ENCODE measurements at places on chromosomes 1 and 21. TPM values are rescaled to one million over a fixed set of nuclear protein-coding genes. Genes with fewer than 3 reads are reported as not detected.
A peak's percentile ranks its signal among the peaks of the same experiment; 100 is the strongest.

The CD1E gene
- not detected for total RNA-seq

DNA sequence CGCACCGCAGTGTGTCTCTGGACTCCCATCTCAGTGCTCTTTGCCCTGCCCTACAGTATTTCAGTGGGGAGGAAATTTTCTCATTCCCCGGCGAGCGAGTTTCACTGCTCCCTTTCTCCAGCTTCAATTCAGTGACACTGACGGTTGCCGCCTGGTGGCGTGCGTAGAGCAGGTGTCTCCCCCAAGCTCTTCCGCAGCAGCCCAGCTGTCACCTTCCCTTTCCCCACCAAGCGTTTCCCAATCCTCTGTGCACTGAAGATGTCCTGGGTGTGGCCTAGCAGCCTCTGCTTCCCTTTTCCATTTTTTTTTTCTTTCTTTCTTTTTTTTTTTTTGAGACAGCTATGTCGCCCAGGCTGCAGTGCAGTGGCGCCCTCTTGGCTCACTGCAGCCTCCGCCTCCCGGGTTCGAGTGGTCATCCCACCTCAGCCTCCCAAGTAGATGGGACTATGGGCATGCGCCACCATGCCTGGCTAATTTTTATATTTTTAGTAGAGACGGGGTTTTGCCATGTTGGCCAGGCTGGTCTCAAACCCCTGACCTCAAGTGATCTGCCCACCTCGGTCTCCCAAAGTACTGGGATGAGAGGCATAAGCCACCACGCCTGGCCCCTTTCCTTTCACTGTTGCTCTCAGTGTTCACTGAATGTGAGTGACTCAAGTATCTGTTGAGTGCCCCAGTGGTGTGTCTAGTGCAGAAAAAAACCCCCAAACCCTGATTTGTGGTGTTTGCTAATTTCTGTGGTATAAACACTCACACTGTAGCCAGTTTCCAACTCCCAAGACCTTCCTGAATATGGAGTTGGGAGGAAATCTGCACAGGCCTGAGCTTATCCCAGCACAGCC is 30.1 kb downstream of the TNFRSF1B start:
- no peak overlapping the region for H3K4me3 ChIP-seq
- no peak overlapping the region for H3K27ac ChIP-seq
- H3K4me1 ChIP-seq, result peaks cover 5% of the 10 kb centered on the region
- no peaks in the 10 kb centered on the region for H3K27me3 ChIP-seq
- H3K36me3 ChIP-seq, result no peaks in the 10 kb centered on the region
- no peak for DNase-seq

The TNFRSF14 gene
- total RNA-seq, result 4.2 TPM

GRCh38 chr1:108732398-108732797 is 14.1 kb upstream of the STXBP3 start:
- no peaks in the 10 kb centered on the region for H3K4me1 ChIP-seq
- H3K4me3 ChIP-seq, result no peak overlapping the region
- H3K27me3 ChIP-seq, result no peaks in the 10 kb centered on the region
- DNase-seq, result no peak
- H3K36me3 ChIP-seq, result no peaks in the 10 kb centered on the region
- no peak overlapping the region for H3K27ac ChIP-seq

DNA sequence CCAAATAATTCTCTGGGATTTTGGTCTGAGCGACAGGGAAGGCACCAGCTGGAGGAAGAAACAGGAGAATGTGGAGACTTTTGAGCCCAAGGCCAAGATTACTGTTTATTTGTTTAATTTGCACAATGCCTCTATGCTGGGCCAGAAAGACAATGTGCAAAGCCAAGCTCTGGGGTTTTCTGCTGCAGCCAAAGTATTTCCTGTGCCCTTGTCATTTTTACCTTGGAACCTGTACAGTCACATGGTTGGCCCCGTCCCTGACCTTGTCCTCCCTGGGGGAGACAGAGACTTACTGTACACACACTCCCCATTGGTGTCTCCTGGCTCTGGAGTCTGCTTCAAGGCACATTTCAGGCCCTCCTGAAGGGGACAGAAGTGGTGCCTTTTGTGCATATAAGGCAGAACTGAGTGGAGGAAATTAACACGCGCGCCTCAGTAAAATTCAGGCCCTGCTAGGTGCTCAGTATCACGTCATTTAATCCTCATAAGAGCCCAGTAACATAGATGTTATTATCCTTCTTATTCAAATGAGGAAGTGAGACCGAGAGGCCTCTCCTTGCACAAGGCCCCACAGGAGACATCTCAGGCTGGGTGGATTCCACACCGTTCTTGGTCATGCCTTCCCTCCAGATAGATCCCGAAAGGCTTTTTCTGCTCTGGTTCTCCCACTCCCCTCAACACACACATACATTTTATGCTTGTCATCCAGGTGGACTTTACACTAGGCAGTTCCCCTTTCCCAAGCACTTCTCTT is 21.1 kb downstream of the C1orf115 start:
- no peak for DNase-seq
- H3K4me3 ChIP-seq, result no peak overlapping the region
- H3K4me1 ChIP-seq, result no peaks in the 10 kb centered on the region
- H3K27ac ChIP-seq, result no peak overlapping the region
- H3K36me3 ChIP-seq, result no peaks in the 10 kb centered on the region

DNA sequence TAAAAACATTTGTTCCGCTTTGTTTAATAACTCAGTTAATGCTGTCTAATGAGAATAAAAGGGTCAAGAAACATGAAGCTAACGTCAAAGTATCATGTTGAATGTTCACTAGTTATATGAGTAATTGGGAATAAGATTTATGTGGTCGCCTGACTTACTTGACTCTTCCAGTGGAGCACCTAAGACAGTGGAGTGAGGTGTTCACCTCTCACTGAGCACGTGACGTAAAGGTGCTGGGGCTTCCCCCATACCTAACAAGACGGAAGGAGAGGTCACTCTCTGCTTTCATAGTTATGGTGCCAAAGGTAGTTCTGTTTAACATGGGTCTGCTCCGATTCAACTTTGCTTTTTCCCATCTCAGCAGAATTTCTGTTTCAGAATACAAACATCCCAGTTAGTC is 686 bp downstream of the KMO start:
- H3K36me3 ChIP-seq, result no peaks in the 10 kb centered on the region
- no peak for DNase-seq
- no peaks in the 10 kb centered on the region for H3K27me3 ChIP-seq
- peaks cover 21% of the 10 kb centered on the region for H3K4me1 ChIP-seq

GRCh38 chr1:204645251-204645650 is 40.3 kb downstream of the LRRN2 start:
- peaks cover 32% of the 10 kb centered on the region for H3K27me3 ChIP-seq
- H3K4me3 ChIP-seq, result no peak overlapping the region
- H3K36me3 ChIP-seq, result no peaks in the 10 kb centered on the region
- H3K4me1 ChIP-seq, result peaks cover 8% of the 10 kb centered on the region

DNA sequence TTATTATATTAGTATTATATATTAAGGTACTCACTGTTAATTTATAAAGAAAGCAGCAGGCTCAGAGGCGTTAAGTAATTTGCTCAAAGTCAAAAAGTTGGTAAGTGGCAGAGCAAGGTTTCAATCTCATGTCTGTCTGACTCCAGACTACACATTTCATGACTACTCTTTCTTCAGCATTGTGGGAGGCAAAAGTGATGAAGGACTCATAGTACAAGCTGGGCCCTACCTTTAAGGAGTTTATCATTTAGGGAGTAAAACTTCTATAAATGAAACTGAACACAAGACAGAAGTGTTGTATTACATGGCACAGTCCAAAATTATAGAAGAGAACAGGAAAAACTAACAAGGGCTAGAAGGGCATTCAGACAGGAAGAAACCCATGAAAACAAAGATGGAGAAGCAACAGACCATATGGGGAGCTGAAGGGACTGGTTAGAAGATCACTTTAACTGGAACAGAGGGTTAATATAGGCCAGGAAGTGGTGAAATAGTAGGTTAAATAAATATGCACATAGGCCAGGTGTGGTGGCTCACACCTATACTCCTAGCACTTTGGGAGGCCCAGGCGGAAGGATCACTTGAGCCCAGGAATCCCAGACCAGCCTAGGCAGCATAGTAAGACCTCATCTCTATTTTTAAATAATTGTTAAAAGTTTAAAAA is 11.5 kb downstream of the SORT1 start:
- peaks cover 8% of the 10 kb centered on the region for H3K36me3 ChIP-seq
- DNase-seq, result no peak
- peak overlapping the region; percentile 80 for H3K27ac ChIP-seq

The RCAN3 gene
- total RNA-seq, result 6.1 TPM

DNA sequence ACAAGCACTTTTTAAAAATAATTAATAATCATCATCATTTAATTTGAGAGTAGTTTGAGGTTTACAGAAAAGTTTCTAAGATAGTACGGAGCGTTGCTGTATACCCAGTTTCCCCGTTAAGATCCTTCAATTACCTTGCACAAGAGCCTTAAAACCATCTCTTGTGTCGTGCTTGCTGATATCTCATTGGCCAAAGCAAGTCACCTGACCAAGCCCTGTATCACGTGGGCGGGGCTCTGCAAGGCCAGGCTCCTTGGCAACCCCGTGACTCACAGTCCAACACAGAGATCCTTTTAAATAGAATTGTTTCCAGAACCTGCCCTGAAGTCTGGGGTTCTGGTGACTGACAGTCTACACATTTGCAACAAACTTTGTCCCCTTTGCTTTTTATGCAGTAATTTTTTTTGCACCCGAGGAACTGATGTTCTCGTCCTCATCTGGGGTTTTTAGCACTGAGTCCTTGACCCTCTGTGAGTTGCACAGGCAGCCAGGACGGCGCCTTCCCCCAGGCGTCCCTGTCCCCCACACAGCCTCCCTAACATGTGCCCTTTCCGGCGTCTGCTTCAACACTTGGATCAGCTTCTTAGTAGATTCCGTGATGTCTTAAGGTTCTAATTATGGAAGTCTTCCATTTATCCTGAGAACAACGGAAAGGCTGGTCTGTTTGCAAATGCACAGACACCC is 183.3 kb upstream of the TMEM51 start:
- no peak overlapping the region for H3K4me3 ChIP-seq
- H3K4me1 ChIP-seq, result peaks cover 18% of the 10 kb centered on the region
- peaks cover 8% of the 10 kb centered on the region for H3K36me3 ChIP-seq
- DNase-seq, result peak; percentile 93

GRCh38 chr1:36258960-36259344 is 34.7 kb downstream of the THRAP3 start:
- H3K36me3 ChIP-seq, result peaks cover 92% of the 10 kb centered on the region
- peaks cover 17% of the 10 kb centered on the region for H3K4me1 ChIP-seq
- H3K27me3 ChIP-seq, result no peaks in the 10 kb centered on the region
- peak; percentile 48 for DNase-seq
- no peak overlapping the region for H3K27ac ChIP-seq
- H3K4me3 ChIP-seq, result no peak overlapping the region

The FPGT gene
- total RNA-seq, result 14.2 TPM

The DPT gene
- total RNA-seq, result 1.9 TPM

DNA sequence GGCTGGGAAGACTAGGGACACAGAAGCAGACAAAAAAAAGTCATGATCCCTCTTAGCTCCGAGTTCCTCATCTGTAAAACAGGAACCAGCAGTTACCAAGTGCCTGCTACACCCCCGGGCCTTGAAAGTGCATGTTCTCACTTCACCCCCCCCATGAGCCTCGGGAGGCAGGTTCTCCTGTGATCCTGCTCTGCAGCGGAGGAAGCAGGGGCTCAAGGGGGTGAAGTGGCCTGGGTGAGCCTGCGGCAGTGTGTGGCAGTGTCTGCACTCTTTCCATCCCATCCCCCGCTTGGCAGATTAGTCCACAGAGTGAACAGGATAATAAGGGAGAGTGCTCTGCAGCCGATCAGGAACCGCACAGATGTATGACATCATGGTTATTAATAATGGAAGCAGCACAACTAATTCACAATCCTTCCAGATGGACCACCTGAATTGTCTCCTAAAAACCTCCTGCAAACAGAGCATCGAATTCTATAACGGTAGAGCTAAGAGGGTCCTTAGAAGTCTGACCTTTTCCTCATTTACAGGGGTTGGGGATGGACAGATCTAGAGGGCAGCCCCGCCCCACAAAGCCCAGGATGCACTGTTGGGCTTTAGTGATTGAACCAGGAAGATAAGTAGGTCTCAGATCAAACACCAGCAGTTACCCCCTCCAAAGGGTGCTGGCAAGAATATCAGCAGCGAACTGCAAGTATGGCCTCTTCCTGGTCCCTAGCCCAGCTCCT is 174.1 kb upstream of the EDN2 start:
- no peak overlapping the region for H3K4me3 ChIP-seq
- H3K36me3 ChIP-seq, result peaks cover 2% of the 10 kb centered on the region
- peaks cover 15% of the 10 kb centered on the region for H3K4me1 ChIP-seq
- H3K27ac ChIP-seq, result no peak overlapping the region
- H3K27me3 ChIP-seq, result peaks cover 12% of the 10 kb centered on the region

- H3K4me1 ChIP-seq, result peaks cover 9% of the 10 kb centered on the region
- H3K36me3 ChIP-seq, result no peaks in the 10 kb centered on the region
- H3K27ac ChIP-seq, result no peak overlapping the region
- no peaks in the 10 kb centered on the region for H3K27me3 ChIP-seq
- no peak for DNase-seq
Measured at GRCh38 chr1:98898940-98899339, 105.7 kb downstream of the PLPPR5 start.

DNA sequence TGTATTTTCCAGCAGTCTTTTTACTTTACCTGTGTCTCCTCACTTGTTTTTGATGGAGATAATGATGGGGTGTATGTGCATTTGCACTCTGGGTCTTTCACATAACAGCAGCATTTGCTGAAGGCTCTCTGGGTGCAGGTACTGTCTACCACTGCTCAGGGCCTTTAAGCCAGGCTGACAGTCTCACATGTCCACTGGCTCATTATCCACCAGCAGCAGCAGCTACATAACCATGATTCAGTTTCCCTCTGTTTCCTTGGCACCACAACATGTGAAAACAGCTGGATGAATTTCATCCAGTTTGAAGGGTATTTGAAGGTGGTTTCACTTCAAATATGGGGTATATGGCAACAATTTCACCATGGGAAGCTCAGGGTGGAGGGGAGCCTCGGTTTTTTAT is 41.2 kb upstream of the ROR1 start:
- H3K4me3 ChIP-seq, result no peak overlapping the region
- H3K27me3 ChIP-seq, result no peaks in the 10 kb centered on the region
- peaks cover 29% of the 10 kb centered on the region for H3K4me1 ChIP-seq

DNA sequence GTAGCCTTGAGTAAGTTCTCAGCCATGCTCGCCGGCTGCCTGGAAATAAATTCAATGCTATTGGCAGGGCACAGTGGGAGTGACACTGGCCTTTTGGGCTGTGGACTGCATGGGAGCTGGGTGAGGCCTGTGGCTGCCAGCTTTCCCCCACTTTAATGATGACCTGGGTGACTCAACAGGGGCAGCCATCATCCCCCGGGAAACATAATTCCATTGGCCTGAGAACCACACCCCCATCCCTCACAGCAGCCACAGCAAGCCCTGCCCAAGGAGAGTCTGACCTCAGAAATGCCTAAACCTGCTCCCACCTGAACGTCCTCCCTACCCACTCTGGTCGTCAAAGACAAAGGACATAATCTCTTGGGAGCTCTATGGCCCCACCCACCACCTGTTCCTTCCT is 384.0 kb downstream of the LTN1 start:
- no peak overlapping the region for H3K4me3 ChIP-seq
- H3K27ac ChIP-seq, result no peak overlapping the region
- H3K36me3 ChIP-seq, result no peaks in the 10 kb centered on the region
- DNase-seq, result peak; percentile 6
- H3K27me3 ChIP-seq, result no peaks in the 10 kb centered on the region
- no peaks in the 10 kb centered on the region for H3K4me1 ChIP-seq

DNA sequence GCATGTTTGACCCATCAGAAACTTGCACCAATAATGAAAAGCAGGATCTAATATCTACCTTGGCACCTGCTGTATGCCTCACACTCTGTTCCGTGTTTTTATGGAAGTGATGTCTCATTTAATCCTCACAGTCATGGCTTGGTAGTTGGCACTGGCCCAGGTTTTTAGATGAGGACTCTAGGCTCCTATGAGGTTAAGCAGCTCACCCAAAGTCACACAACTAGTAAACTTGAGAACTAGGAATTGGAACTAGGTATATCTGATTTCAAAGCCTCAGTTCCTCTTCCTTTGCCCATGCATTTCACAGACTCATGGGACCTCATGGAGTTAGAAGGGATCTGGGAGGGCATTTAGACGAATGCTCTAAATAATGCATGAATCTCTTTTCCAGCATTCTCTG is 21.3 kb upstream of the TARBP1 start:
- peaks cover 53% of the 10 kb centered on the region for H3K4me1 ChIP-seq
- H3K4me3 ChIP-seq, result peak overlapping the region; percentile 28

Measured in MCF 10A (cell line).